Activated CD8-positive, alpha-beta T cell treated with anti-CD3 and anti-CD28 coated beads, Interleukin-2, amount 10 ng/mL, durations not matched to agents 7 days and 5 days (primary cell): ENCODE measurements at places on chromosomes 3 and 15. TPM values are rescaled to one million over a fixed set of nuclear protein-coding genes. Genes with fewer than 3 reads are reported as not detected.
A peak's percentile ranks its signal among the peaks of the same experiment; 100 is the strongest.

PLXNA1 gene
- 2.4 TPM for total RNA-seq

MYO5A gene
- total RNA-seq = 37.4 TPM

DUOX1 gene
- total RNA-seq = not detected

AADAC gene
- total RNA-seq = not detected

PIK3R4 gene
- total RNA-seq = 24.1 TPM

MAP1A gene
- total RNA-seq = 5.6 TPM

LHFPL4 gene
- total RNA-seq = not detected

- no peak for DNase-seq
Observed at GRCh38 chr3:57421336-57421735, 122.8 kb downstream of the DNAH12 start.

GRCh38 chr3:73683706-73684105 lies 59.0 kb upstream of the PDZRN3 start:
- no peak for DNase-seq

- no peak for DNase-seq
Observed at GRCh38 chr15:50810128-50810527, 44.6 kb upstream of the SPPL2A start.

DNA sequence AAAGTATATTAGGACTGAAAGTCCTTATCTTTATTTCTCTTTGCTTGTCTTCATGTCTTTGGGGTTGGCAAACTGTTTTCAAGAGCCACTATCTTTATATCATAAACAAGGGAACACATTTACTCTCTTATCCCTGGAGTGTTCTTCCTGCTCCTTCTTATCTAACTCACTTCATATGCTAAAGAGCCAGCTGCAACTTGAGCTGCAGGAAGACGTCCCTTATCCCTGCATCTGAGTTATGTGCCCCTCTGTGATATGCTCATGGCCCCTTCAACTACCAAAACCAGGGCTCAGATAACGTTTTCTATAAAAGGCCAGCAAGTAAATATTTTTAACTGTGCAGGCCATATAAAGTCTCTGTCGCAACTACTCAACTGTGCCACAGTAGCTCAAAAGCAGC lies 137.0 kb upstream of the CRBN start:
- DNase-seq = no peak

GRCh38 chr3:44555723-44556122 lies 730 bp downstream of the ZKSCAN7 start:
- DNase-seq = no peak

- no peak for DNase-seq
Observed at GRCh38 chr15:71812966-71813722, 2.8 kb downstream of the NR2E3 start.

DNA sequence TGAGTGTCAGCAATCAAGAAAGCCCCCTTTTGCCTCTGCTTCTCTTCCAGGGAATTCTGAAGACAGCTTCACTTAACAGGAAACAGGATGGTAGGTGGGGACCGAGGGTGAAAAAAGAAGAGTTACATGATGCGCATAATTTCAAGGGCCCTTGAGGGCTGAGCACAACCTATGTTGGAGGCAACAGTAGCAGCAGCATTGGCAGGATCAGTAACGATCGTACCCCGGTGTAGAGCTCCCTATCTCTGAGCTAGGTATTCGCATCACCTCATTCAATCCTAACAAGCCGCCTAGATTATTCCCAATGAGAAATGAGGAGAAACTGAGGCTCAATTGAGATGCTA lies 432 bp upstream of the RAD54L2 start:
- peak; percentile 32 for DNase-seq

- DNase-seq = no peak
Observed at GRCh38 chr3:123292321-123293310, 90.9 kb downstream of the SEC22A start.

DNA sequence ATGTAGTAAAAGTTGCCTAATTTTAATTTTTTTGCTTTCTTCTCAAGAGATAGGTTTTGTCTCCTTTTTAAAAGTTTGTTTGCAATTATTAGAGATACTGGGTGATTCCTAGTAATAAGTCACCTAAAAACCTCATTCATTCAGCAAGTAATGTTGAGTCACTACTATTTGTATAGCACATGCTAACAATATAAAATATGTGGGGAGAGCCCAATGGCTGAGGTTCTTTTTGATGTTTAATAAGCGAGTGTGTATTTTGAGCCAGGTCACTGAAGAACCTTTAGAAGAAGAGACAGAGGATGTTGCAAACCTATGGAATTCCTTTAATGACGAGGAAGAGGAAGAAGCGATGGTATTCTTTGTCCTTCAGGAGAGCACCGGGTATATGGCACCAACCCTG lies 123.7 kb upstream of the CHRM5 start:
- DNase-seq = no peak

- DNase-seq = no peak
Observed at GRCh38 chr15:95845862-95846515, 484.5 kb upstream of the NR2F2 start.

DNA sequence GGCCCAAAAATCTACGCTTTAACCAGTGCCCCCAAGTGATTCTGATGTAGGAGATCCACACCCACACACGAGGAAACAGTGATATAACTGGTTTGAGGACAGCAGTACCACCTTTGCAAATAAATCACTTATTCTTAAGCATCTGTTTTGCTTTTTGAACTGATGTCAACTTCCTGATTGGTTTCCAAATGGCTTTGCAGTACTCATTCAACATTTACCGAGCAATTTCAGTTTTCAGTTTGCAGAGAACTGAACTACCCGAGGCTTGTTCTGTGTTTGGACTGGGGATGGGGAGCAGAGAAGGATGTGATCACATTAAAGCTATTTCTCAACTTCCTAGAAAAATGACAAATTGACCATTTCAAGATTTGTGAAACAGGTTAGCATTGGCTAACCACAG lies 1.1 kb upstream of the GYG1 start:
- no peak for DNase-seq

GRCh38 chr3:100533176-100533575 lies 40.8 kb downstream of the TMEM45A start:
- no peak for DNase-seq

- DNase-seq = peak; percentile 61
Observed at GRCh38 chr3:42118762-42119361, 27.7 kb downstream of the TRAK1 start.

DNA sequence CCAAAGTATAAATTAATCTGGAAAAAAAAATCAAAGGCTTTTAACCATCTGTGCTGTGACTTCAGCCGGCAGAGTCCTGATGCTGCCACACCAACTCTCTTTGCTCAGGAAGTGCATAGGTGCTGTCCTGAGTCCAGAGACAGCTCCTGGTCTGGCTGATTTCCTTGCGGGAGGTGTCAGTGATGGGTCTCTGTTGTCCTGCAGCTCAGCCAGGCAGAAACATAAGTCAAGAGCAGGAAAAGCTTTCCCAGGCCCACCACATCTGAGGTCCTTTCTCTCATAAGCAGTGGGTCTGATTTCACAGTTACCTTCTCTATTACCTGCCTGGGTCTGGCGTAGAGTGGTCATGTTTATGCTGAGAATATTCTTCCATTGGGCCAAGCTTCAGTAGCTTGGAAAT lies 19.4 kb downstream of the CHST2 start:
- DNase-seq = no peak

DNA sequence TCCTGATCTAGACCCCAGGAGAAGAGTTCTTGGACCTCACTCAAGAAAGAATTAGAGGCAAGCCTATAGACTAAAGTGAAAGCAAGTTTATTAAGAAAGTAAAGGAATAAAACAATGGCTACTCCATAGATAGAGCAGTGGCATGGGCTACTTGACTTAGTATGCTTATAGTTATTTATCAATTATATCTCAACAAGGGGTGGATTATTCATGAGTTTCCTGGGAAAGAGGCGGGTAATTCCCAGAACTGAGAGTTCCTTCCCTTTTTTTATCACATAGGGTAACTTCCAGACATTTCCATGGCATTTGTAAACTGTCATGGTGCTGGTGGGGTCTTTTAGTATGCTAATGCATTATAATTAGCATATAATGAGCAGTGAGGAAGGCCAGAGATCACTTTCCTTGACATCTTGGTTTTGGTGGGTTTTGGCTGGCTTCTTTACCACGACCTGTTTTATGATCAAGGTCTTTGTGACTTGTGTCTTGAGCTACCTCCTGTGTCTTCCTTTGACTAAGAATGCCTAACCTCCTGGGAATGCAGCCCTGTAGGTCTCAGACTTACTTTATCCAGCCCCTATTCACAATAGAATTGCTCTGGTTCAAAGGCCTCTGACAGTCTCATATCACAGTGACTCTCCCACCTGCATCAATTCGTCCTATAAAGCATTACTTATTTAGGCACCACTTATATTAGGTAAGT lies 35.3 kb upstream of the PLSCR2 start:
- no peak for DNase-seq

GRCh38 chr3:112253301-112253971 lies 40.6 kb downstream of the SLC9C1 start:
- DNase-seq = no peak
